Hippocampal formation (tissue), 2 donors: ENCODE measurements at places on chromosomes 5 and 9.

DNA sequence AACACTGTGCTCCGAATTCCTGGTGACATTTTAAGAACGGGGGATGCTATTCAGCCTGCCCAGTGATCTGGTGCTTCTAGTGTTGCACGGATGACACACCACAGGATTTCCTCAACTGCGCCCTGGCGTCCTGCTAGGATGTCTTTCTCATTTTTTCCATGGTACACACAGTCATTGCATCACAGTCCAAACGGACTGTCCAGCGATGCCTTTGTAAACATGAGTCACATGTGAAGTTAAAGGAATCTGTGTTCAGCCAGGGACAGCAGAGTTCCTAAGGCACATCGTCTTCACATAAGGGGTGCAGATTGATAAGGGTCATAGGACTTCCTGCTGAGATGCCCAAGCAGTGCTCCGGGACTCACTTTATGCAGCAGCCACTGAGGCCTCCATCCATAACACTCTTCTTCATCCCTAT is 9.3 kb upstream of the PTPN3 start:
- no peak for DNase-seq

DNA sequence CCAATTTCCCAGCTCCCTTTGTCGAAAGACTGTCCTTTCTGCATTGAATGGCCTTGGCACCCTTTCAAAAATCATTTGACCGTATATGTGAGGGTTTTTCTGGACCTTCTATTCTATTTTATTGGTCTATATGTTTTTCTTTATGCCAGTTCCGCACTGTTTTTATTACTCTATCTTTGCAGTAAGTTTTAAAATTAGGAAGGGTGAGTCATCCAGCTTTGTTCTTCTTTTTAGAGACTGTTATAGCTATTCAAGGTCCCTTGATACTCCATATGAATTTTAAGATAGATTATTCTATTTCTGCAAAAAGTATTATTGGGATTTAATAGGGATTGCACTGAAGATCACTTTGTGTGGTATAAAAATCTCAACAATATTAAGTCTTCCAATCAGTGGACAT is 44.2 kb upstream of the STARD4 start:
- DNase-seq, result no peak

DNA sequence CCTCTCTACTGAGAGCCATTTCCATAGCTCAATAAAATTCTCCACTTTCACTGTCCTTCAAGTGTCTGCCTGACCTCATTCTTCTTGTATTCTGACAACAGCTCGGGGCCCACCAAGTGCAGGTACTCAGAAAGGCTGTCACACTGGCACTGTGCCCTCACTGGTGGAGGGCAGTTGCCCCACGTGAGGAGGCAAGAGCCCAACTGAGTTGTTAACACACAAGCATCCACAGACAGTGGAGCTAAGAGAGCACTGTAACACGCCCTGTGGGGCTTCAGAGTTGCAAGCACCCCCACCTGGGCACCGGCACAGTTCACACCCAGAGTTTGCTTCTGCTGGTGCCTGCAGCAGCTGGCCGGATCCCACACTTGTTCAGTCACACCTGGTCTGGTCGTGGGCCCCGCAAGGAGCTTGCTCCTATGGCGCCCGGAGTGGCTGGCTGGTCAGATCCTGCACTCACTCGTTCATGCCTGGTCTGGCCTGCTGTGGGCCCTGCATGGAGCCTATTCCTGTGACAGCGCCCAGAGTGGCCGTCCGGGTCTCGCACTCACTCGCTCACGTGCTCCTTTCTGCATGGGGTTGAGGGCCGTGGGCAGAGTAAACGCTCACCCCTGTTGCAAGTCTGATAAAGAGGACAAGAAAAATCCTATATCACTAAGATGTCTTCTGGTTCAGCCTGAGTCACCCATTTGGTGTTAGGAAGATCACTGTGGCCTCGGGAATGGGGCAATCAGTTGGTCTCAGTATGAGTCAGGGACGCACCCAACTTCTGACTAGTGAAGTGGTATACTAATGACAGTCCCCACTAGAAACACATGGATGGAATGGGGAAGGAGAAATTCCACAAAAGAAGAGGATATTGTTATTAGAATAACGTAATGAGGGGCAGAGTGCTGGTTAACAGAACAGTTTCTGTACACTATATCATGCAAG is 87.0 kb upstream of the CCNH start:
- no peak for DNase-seq

DNA sequence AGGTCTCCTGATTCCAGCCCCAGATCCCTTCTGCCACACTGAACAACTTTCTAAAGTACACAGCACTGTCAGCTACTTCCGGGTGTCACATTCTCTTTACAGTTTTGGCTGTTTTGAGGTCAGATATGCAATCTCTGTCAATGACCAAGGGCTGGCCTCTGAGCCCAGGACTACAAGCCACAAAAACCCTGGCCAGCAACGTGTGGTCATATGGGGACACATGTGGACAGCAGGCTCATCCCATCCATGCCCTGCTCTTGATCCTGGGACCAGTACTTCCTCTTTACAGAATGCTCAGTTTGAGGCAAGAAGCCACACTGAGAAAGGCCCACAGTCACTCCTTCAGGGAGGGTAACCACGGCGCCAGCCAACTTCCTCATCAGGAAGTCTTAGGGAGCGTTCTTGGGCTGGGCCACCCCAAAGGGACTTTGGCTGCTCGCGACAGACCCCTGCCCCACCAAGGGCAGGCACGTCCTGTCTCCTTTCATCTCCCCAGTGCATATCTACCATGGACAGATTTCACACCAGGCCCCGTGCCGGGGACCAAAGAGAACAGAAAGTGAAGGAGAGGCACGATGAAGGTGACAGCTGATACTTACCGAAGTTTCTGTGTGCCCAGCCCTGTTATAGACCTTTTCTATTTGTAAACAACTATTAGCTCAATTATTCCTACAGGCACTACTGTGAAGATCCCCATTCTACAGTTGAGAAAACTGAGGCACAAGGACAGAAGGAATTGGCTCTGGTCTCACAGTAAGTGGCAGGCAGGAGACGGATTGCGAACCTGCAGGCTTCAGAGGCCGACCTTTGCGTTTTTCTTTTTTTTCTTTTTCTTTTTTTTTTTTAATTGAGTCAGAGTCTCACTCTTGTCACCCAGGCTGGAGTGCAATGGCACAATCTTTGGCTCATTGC is 37.3 kb downstream of the STK10 start:
- DNase-seq, result peak; percentile 30

DNA sequence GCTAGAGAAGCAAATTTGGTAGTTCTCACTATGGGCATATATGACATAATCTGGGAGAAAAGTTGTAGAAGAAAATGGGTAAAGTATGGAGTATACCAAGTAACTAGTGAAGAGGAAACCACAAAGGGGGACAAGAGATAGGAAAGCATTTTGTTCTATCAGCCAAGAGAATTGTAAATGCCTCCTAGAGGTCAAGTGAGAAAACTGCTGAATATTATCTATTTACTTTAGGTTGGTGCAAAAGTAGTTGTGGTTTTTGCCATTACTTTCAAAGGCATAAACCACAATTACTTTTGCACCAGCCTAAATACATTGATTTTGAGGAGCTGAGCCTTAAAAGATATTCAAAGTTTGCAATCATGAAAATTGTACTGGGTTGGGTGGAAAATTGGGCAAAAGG is 126.7 kb upstream of the GRHPR start:
- DNase-seq, result no peak
